ENCODE measurements at places on chromosomes 13 and 19.

DNA sequence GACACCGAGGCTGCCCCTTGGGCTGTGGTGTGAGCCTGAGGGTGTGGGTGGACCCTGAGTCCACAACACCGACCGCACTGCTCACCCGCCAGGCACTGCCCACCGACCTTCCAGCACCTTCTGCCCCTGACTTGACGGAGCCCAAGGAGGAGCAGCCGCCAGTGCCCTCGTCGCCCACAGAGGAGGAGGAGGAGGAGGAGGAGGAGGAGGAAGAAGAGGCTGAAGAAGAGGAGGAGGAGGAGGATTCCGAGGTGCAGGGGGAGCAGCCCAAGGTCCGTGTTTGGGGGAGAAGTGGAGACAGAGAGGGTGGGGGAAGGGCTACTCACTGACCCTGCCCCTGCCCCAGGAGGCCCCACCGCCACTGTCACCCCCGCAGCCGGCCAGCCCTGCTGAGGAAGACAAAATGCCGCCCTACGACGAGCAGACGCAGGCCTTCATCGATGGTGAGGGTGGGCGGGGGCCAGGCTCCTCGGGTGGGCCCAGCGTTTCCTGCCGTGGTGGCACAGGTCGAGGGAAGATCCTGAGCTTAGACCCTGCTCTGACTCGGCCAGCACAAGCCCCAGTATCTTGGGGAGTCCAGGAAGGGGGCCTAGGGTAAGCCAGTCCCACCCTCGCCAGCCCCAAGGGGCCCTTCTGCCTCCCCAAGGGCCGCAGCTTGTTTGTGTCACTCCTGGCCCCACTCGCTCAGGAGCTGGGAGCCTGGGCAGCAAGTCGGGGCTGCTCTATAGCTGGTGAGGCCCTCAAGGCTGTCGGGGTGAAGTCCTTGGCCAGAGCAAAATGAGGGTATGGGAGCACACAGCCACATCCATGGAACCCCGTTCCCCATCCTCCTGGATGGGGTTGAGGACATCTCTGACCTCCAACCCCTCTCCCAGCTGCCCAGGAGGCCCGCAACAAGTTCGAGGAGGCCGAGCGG lies 12.2 kb downstream of the PRKCSH start:
- no peak for DNase-seq

GRCh38 chr13:95403349-95404140 lies 102.3 kb upstream of the ABCC4 start:
- no peak for DNase-seq

- no peak for DNase-seq
Measured at GRCh38 chr19:51587264-51588191, 16.4 kb downstream of the ZNF175 start.

GRCh38 chr13:44713788-44714469 lies 137.8 kb upstream of the TSC22D1 start:
- DNase-seq, result peak; percentile 83

GRCh38 chr19:51002089-51002532 lies 707 bp upstream of the KLK8 start:
- no peak for DNase-seq

GRCh38 chr13:78652651-78653050 lies 6.3 kb downstream of the OBI1 start:
- DNase-seq, result no peak

- no peak for DNase-seq
Measured at GRCh38 chr19:57338877-57339276, 12.2 kb upstream of the ZNF304 start.

- no peak for DNase-seq
Measured at GRCh38 chr13:66344805-66345517, 885.2 kb downstream of the PCDH9 start.

DNA sequence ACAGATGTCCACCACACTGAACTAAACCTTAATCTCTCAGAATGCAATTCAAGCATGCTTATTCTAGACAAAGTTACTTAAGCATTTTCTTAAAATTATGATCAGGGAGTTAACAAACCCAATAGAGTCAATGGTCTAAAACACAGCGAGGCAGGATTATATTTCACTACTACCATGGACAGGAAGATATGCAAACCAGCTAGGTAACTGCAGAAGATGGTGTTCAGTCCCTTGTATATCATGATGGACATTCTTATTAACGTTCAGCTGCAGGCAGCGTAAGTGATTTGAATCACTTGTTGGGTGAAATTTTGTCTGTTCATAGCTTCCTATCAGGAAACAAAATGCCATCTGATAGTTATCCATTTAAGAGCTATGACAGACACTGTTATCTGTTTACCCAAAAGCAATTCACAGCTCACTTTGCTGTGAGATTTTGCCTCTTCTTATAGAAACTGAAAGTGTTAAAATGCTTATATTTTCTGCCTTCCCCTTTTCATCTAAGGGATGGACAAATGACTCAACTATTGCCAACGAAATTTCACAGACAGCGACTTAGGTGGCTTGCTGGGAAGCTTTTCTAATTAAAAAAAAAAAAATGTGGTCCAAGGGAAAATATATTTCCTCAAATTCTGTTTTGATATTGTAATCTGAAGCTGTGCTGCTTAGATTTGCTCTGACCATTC lies 591.9 kb downstream of the DACH1 start:
- no peak for DNase-seq

DNA sequence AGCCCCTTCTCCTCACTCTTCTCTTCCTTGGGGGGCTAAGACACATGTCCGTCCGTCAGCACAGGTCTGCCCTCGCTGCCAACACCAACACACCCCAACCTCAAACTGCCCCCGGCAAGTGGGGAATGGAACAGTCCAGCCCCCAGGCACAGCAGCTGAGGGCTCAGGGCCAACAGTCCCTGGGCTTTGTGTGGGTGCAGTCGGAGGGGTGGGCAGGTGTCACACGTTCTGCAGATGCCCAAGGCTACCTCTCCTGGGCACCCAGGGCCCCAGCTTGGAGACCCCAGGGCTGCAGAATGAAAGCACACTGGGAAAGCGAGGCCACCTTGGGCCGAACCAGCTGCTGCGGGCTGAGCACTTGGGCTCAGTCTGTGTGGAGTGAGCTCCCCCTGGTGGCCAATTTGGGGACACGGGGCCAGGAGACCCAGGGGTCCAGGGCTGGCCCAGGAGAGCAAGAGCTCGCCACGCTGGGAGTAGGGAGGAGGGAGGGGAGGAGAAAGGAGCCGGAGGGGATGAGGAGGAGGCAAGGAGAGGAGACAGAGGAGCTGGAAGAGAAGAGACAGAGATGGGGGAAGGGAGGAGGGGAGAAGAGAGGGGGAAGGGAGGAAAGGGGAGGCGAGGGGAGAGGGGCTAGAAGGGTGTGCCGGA lies 14.0 kb upstream of the ATP8B3 start:
- peak; percentile 6 for DNase-seq

DNA sequence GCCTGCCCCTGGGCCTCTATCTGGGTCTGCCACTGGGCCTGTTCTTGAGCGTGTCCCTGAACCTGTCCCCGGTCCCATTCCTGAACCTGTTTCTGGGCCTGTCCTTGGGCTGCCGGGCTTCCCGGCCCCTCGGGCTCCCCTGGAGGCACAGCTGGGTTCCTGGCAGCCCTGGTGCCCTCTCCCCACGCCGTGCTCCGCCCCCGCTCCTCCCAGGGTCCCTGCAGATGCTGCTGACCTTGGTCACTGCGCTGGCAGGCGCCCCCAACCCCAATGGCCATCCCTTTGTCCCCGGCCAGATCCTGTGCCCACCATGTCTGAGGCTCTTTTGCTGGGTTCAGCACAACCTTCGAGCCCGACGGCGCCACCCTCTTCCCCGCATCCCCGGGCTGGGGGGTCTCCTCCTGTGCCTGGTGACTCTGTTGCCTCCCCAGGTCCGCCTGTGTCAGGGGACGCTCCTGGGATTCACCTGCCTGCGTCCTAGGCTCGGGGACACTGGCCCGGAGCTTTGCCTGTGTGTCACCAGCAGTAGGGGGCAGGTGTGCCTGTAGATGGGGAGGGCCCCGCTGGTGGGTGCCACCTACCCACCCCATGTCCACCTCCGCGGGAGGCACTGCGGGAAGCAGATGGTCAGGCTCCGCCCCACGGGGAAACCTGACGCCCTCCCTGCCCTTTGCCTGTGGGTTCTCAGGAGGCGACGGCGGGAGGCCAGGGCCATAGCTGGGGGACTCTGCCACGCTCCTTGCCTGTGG lies 41.0 kb upstream of the GRTP1 start:
- DNase-seq, result no peak

GRCh38 chr13:46663206-46664037 lies 110.5 kb downstream of the LRCH1 start:
- DNase-seq, result no peak

DNA sequence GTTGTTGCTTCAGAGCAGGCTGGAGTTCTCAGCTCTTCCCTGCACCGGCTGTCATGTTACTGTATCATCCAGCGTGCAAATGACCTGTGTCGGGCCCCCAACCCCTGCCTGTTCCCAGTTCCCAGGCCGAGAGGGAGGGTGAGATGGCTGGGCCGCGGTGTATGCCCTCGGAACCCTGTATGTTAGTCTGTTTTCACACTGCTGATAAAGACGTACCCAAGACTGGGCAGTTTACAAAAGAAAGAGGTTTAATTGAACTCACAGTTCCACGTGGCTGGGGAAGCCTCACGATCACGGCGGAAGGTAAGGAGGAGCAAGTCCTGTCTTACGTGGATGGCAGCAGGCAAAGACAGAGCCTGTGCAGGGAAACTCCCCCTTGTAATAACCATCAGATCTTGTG lies 10.9 kb downstream of the TMEM255B start:
- DNase-seq, result no peak

DNA sequence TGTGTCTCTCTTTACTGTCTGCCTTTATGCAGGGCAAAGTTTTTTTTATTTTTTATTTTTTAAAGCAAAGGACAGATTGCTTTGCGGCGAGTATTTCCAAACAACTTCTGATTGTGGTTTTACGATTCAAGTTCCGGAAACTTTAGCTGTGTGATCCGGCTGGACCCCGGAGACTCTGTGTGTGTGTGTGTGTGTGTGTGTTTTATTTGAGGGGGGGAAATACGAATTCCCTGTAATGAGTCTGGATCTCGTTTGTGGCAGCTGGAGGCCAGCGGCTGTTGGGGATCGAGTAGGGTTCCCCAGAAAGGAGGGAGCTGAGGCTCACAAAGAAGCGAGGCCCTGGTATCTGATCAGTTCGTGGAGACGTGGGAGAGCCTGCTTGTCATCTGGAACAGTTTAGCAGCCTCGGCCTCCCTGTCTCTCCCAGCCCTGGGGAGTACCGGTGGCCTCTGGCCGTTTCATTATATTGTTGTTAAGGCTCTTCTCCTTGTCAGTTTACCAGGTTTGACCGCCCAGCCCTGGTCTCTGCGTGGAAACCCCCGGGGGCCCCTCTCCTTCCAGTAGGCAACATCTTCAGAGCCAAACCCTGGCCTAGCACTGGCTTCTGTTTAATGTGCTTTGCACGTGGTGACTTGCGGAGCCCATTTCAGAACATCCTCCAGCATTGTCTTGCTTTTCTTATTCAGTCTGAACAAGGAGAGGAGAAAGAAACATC lies 1.3 kb downstream of the FARP1 start:
- DNase-seq, result no peak

- no peak for DNase-seq
Measured at GRCh38 chr13:113080901-113081521, 24.6 kb upstream of the F7 start.
